ENCODE measurements at places on chromosomes 13 and 19.

DNA sequence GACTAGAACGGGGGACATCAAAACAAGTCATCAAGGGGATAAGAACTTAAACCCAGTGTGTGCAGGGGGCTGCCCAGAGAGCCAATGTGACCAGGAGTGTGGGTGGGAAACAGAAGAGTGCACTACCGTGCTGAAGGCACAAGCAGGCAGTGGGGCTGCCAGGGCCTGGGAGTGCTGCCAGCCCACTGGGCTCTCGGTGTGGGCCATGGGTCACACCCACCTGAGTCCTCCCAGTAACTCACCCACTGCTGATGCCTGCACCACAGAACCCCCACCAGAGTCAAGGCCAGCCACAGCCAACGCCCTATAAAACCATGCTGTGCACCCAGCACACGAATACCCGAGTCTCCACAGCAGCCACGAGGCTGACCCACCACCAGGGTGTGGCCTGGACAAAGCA is 8.5 kb downstream of the MED26 start:
- no peak for DNase-seq

DNA sequence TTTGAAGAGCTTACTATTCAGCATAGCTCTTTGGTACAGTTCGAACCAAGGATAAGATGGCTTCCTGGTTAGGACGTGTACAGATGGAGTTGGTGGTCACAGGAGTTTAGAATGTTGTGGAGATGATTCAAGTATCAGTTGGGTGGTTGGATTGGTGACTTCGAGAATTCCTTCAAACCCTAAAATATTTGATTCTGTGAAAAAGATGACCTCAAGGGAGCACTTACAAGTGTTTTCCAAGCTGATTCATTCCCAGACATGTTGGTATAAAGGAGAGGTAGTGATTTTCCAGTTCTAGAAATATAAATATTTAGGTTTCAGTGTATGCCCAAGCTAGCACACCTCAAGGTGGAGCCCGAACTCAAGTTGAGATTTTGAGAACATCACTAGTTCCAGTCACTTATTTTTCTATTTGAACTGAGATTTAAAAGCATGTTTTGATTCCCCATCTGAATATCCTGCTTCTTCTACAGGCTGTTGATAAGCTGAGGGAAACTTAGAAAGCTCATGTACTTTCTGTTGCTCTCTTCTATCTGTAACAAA is 306.1 kb downstream of the DCT start:
- no peak for DNase-seq

DNA sequence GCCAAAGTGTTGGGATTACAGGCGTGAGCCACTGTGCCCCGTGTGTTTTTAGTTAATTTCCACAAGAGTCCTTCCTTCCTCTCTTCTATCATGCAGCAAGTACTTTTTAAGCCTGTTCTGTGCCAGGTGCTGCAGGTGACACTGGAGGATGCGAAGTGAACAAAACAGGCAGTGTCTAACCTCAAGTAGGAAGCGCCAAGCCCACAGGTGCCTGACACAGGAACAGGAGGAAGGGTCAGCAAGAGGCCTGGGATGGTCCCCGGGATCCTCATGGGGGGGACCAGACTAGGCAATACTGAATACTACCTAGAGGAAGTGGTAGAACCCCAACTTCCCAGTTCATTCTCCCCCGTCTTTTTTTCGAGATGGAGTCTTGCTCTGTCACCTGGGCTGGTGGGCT is 1.8 kb upstream of the CALR start:
- DNase-seq, result no peak

DNA sequence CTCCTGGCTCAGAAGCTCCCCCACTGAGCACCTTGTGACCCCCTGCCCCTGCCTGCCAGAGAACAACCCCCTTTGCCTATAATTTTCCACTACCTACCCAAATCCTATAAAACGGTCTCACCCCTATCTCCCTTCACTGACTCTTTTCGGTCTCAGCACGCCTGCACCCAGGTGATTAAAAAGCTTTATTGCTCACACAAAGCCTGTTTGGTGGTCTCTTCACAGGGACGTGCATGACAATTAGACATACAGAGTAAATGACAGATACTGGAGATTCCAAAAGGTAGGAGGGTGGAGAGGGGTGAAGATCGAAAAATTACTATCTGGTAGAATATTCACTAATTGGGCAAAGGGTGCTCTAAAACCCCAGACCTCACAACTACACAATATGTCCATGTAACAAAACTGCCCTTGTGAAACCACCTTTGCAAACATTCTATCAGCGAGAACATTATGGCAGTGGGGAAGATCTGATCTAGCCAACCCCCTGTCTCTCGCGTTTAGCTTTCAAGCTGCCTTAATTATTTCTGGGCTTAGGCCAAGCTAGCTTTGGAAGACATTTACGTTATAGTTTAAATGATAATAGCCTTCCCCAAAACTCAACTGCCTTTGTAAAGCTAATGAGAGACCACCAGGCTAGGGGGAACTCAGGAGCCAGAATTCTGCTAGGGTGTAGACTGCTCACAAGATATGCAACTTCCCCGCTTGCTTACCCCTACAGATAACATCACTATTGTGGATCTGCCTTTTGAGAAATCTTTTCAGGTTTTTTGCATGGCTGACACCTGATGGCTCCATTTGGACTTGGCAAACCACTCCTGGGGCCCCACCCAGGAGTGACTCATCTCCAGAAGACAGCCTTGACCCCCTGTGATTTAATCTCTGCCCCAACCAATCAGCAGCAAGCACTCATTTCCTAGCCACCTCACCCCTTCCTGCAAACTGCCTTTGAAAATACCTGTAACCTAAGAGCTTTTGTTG is 1534.0 kb upstream of the SPRY2 start:
- no peak for DNase-seq

DNA sequence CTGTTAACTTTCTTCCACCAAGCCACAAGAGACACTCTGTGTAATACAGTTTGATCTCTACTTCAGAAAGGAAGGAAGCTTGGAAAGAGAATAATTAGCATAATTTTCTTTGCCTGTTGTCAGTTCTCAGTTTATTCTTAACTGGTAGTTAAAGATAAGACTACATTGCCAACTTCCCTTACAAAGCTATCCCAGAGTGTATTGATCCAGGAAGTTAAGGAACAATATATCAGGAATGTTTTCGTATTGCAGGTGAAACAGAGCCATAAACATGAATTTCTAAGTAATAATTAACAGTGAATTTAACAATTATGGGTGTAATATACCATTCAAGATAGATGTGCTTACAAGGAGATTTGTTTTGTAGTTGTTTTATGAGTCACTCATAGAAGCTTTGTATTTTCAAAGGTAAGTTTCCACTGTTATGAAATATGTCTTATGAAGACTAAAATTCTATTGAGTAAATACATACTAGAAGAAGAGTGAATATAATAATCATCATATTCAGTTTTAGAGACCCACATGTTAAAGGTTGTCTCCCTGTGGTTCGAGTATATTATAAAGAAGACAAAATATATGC is 88.4 kb upstream of the KLF5 start:
- no peak for DNase-seq

DNA sequence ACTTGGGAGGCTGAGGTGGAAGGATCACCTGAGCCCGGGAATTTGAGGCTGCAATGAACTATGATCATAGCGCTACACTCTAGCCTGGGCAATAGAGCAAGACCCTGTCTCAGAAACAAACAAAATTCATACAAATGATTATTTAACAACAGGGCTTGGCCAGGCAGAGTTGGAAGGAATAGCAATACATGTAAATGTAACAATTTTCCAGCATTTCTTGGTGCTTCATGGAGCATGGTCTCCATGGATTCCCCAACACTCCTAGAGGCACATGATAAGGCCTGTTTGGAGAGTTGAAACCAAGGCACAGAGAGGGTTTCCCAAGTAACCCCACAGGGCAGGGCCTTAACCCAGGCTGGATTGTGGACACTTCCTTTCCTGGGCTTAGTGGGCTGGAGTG is 10.2 kb downstream of the INSL3 start:
- no peak for DNase-seq

DNA sequence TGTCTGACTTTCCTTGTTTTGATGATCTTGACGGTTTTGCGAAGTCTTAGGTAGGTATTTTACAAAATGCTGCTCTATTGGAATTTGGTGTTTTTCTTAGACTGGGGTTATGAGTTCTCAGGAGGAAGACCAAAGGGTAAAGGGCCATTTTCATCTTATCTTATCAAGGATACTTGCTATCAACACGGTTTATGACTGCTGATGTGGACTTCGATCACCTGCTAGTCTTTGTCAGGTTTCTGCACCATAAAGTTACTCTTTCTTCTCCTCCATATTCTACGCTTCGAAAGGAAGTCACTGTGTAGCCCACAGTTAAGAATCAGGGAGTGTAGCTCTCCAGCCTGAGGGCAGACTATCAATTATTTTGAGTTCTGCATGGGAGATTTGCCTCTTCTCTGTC is 7.4 kb upstream of the CEBPG start:
- no peak for DNase-seq

- no peak for DNase-seq
Measured at GRCh38 chr13:37139356-37139755, 33.9 kb upstream of the CSNK1A1L start.

- DNase-seq, result no peak
Measured at GRCh38 chr13:57627663-57628062, 3.9 kb upstream of the PCDH17 start.

- DNase-seq, result no peak
Measured at GRCh38 chr13:44932171-44932849, 57.0 kb downstream of the NUFIP1 start.

GRCh38 chr19:16562608-16563025 is 9.6 kb downstream of the SLC35E1 start:
- DNase-seq, result no peak

- DNase-seq, result no peak
Measured at GRCh38 chr13:28470296-28470695, 24.6 kb downstream of the FLT1 start.

GRCh38 chr13:73985783-73986182 is 148.4 kb downstream of the KLF12 start:
- DNase-seq, result no peak

GRCh38 chr13:112117955-112118302 is 51.0 kb downstream of the SOX1 start:
- DNase-seq, result no peak

DNA sequence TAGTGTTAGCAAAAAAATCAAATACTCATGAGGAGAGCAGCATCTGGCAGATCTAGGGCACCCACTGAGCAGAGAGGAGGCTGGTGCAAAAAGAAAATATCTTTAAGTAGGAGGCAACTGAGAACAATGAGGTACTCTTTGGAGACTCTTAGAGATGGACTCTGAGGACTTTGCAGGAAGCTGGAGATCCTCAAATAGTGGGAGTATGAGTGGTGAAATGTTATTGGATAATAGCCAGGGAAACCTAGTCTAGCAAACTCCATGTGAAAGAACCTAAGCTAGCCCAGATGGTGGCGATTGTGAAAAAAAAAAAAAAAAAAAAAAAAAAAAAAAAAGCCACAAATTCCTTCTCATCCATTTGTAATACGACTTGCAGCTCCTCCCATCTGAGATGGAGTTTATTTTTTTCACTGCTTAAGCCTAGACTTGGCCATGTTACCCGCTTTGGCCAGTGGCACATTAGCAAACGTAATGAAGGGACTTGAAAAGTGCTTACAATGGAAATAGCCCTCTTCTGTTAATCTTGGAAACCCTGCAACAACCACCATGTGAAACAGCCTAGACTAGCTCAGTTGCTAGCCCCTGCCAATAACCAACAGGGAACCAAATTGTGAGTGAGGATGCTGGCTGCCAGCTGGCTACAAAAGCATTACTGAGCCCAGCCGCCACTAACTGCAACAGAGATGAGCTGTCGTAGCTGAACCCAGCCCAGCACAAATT is 476.2 kb downstream of the KLF12 start:
- no peak for DNase-seq

- DNase-seq, result no peak
Measured at GRCh38 chr13:26706381-26706780, 54.2 kb downstream of the GPR12 start.

DNA sequence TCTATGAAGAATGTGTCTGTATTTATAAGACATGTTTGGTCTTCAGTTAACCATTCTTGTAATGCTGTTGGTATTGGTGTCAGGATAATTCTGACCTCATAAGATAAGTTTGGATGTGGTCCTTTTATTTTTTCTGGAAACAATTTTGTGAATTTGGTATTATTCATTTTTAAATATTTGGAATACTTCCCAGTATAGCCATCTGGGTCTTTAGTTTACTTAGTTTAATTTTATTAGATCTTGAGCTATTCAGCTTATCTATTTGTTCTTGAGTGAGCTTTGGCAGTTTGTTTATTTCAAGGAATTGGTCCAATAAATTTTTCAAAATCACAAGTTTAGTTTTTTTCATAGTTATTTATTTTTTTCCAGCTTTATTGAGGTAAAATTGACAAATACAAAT is 335.4 kb upstream of the PCDH20 start:
- DNase-seq, result no peak

- no peak for DNase-seq
Measured at GRCh38 chr13:99883805-99884204, 87.8 kb downstream of the ZIC5 start.

DNA sequence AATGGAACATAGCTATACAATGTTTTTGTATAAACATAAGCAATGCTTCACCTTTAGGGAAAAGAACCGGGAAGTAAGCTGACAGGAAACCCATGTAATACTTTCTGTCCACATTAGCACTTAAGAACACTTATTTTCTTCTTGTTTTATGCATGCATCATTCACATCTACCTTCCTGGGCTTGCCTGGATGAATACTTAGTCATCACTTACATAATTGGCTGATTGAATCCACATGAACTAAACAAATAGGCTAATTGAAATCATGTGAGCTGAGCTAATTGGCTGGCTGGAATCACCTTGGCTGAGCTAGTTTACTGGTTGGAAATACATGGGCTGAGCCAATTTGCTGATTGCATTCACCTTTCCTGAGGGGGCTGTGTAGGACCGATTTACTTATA is 78.8 kb downstream of the ZNF726 start:
- DNase-seq, result no peak

- DNase-seq, result no peak
Measured at GRCh38 chr13:113365971-113366588, 2.1 kb upstream of the GRTP1 start.
